Stimulated activated CD8-positive, alpha-beta memory T cell treated with anti-CD3 and anti-CD28 coated beads, Interleukin-7, amount 100 ng/mL, for 1 hour (primary cell): ENCODE measurements at places on chromosomes 1 and 21.

- DNase-seq: no peak
These were observed 111.5 kb upstream of the USP24 start for GRCh38 chr1:55326496-55327243.

- DNase-seq: no peak
These were observed 4.9 kb downstream of the RCC2 start for GRCh38 chr1:17434601-17435000.

DNA sequence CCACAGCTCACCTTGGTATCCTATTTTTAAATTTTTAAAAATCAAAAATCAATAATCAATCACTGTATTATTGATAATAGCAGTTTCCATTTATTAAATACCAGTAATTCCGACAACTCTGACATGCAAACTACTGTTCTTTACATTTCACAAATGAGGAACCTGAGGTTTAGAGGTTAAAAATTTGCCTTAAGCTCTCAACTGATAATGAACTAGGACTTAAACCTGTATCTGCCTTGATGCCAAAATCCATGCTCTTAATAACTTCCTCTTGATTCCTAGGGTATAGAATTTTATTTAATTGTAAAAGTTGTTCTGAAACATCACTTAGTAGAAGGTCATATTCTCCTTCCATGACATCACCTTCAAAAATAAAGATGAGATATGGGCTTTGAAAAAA lies 5.6 kb downstream of the ARHGAP29 start:
- DNase-seq: no peak

DNA sequence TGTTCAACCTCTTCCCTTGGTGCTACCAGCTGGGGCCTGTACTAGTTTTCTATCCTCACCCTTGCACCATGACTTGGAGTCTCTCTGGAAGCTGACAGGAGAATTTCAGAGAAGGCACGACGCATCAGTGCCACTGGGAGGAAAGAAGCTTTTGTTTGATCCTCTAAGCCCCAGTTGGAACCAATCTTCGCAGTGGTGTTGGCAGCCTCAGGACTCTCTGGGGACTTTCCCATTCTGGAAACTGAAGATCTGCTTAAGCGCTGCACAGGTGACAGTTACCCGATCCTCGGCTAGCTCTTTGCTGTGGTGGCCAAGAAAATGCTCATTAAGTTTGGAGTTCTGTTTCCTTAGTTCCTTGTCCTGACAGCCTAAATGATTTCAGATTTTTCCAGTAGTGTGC lies 222.3 kb downstream of the RHOU start:
- DNase-seq: no peak

- DNase-seq: no peak
These were observed 8.1 kb downstream of the NIBAN1 start for GRCh38 chr1:184965944-184966860.

- DNase-seq: no peak
These were observed 27.8 kb upstream of the NFIA start for GRCh38 chr1:61054601-61054993.

DNA sequence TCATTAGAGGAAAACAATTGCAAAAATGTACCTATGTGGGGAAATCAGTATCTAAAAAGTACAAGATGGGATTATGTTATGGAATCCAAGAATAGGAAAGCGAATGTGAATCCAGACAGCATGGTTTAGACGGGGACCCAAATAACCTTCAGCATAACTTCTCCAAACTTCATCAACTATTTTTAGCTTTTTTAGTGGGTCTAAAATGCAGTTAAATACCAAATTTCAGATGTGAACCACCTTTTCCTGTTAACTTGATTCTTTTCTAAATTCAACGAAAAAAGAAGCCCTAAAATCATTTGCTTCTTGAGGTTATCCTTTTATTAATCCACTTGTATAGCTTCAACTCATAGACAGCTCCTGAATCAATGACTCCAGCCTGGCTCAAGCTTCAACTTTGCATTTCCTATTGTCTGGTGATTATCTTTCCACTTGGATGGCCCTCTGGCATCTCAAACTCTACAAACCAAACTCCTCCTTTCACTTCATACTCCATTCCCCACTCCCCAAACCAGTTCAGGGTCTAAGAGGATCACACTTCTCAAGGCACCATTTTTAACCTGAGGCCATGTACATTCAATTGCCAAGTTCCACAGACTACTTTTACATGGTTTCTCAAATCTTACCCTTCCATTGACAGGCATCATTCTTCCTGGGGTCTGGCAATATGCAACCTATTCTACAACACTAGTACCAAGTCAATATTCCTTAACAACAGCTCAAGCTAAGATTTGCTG lies 7.4 kb downstream of the ERRFI1 start:
- no peak for DNase-seq

DNA sequence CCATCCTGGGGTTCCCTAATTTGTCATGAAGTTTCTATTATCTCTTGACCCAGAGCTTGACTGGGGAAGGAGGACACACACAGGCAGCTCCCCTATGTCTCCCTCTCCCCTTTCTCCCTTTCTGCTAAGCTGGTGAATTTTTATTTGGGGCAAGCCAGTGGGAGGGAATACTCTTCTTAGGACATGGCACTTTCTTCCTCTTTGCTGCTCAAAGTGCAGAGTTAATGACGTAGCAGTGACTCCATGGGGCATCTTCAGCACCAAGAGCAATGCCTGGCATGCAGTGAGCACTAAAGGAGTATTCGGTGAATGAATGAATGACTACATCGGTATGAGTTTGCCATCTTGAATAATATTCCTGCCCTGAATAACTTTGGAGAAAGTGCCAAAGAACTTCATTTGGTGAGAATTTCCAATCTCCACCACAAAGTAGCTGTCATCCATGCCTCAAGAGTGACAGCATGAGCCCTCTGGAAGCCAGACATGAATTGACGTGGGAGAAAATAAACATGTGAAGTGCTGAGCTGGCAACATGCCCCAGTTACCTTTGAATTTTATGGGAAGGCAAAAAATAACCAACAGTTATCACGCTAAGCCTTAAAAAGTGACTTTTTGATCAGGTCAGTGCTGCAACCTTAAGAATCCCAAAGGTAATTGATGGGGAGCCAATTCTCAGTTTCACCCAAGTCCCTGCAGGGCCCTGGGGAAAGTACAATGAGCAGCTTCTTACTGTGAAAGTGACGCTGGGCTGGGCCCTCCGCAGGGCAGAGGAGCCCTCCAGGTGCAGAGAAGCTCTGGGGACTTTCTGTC lies 22.1 kb upstream of the ATF3 start:
- no peak for DNase-seq

DNA sequence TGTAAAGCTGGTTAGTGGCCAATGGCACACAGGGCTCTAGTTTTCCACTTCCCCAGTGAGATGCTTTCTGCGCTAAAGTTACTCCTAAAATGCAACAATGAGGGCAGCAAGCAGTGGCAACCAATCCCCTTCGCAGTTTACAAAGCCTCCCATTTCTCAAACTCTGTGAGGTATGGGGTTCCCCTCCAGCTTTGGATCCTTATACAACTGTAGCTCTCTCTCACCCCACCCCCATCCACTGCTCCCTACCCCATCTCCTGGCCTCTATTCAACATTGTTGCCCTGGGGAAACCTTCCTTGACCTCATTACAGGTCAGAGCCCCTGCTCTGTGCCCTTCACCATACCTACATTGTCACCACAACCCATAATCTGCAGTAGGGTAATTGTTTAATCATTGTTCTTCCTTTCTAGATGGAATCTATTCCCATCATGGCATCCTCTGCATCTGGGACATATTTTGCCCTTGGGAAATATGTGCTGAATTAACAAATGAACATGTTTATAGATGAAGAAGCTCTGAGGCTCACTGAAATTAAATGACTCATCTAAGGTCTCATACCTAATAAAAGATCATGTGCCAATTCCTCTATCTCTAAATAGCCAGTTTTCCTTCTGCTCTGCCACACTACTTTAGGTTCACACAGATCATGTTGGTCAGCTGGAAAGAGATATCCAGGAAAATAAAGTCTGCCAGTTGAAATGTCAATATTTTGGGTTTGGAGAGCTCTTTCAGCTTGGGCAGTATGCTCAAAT lies 12.6 kb downstream of the KIAA0040 start:
- DNase-seq: no peak

- no peak for DNase-seq
These were observed 8.6 kb upstream of the IFNAR1 start for GRCh38 chr21:33315946-33316710.

DNA sequence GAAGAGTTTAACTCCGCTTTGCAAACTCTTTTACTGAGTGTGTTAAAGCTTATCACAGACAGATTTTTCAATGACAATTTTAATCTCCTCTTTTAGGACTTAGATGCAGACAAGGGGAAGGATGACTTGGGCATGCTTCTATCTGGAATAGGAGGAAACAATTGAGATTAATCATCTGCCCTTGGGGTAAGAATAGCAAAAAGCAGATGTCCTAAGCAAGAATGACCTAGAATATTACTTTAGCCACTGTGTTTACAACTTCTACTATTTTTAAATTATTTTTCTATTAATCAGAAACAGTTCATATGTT lies 569.0 kb upstream of the ADGRL2 start:
- DNase-seq: no peak

DNA sequence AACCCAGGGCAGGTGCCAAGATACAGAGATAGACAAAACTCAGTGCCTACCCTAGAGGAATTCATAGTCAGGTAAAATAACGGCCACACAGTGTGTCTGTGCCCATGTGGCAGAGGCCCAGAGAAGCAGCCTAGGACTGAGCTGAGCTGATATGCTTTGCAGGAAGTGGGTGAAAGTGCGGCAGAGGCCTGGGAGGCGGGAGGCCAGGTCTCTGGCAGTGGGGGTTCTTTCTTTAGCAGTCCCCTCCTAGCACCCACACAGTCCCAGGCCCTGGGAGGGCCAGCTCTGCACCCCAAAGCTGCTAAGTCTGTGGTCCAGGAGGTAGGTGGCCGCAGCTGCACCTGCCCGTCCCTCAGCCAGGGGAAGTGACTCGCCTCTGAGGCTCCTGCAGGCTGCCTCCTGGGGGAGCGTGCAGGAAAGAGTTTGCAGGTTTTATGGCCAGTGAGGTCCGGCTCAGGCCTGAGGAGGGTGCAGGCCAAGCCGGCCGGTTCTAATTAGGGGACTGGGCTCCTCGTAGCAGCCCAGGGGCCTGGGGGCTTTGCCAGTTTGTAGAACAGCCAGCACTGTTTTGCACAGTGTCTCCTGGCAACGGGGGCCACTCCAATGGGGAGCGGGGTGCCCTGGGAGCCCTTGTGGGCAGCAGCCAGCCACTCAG lies 107.9 kb downstream of the SPSB1 start:
- DNase-seq: no peak

GRCh38 chr1:96544051-96544830 lies 177.3 kb upstream of the PTBP2 start:
- no peak for DNase-seq

DNA sequence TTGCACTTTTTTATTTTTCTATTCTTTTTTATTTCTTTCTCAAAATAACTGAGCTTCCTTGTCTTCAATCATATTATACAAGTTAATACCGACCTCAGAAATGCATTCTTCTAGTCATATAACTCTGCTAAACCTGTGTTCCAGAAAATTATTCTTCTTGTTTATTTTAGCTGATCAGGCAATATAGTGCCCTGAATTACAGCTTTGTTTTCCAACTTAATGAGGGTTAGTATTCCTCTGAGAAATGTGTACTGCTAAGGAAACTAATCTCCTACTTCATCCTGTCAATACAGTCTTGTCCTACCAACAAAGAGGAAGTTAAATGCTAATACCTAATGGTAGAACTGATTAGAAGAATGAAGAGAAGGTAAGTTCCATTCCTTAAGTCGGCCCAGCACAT lies 13.0 kb downstream of the BRINP3 start:
- no peak for DNase-seq

DNA sequence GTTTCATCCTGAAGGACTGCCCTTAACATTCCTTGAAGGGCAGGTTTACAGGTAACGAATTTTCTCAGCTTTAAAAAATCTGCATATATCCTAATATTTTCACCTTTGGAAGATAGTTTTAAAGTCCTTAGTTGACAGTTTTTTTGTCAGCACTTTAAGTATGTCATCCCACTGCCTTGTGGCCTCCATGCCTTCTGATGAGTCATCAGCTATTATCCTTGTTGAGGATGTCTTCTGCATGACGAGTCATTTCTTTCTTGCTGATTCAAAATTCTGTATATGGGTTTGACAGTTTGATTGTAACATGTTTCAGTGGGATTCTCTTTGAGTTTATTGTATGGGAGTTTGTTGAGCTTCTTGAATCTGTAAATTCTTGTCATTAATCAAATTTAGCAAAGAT lies 500.6 kb downstream of the DISC1 start:
- no peak for DNase-seq

DNA sequence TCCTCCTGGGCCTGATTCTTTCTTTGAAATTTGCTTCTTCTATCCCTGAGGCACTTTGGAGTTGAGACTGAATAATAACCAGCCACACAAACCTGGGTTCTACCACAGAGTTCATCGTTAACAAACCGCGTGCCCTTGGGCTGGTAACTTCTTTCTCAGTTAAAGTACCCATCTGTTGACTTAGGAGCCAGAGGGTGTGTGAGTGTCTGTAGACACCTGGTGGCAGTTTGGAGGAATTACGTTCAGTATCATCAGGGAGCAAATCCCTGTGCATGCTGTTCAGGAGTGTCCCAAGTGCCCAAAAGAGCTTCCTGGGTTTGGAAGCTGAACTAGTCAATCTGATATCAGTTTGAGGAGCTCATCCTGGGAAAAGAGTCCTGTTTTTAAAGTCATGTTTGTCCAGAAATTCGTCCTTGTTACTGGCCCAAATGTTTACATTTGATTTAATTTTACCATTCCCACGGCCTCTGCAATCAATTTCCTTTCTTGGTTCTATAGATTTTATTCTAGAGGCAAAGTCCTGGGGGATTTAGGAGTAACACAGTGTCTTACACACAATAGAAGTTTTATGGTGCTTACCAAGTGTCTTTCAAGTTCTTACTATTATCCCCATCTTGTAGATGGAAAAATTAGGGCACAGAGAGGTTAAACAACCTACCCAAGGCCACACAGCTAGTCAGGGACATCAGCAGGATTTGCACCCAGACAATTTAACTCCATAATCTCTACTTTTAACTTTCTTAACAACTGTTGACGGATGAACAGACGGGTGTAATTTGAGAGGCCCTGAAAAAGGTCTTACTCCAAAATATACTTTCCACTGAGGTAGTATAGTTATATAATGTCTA lies 26.7 kb upstream of the RPTN start:
- no peak for DNase-seq

- DNase-seq: no peak
These were observed 1.0 kb downstream of the C1orf198 start for GRCh38 chr1:230867101-230867902.

- no peak for DNase-seq
These were observed 85.3 kb downstream of the VPS13D start for GRCh38 chr1:12315146-12315545.

DNA sequence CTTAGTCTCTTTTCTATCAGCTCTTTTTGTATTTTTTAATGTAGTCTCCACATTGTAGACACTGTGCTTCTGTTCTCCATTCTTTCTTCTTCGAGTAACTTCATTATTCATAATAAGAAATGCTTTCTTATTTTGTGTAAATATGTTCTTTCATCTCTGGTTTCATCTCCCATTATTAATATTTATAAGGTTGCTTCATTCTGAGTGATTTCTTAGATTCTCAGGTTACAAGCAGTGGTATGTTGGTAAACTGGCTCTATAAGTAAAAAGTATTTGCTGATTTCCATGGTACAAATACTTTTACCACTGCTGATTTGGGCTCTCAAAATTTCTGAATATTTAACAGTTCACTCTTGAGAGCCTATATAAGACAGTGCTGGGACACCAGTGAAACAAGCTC lies 81.3 kb downstream of the CDC14A start:
- no peak for DNase-seq
